Stimulated activated naive B cell treated with anti-CD40 and anti-IgM and Interleukin-4, amounts not matched to agents 10 μg/mL and 1 μg/mL and 100 μg/mL, for 72 hours (primary cell): ENCODE measurements at places on chromosomes 16 and 17.

- no peak for DNase-seq
Measured at GRCh38 chr16:19974607-19975006, 90.0 kb upstream of the GPRC5B start.

GRCh38 chr17:70128727-70129238, 40.5 kb upstream of the KCNJ2 start:
- DNase-seq: no peak

DNA sequence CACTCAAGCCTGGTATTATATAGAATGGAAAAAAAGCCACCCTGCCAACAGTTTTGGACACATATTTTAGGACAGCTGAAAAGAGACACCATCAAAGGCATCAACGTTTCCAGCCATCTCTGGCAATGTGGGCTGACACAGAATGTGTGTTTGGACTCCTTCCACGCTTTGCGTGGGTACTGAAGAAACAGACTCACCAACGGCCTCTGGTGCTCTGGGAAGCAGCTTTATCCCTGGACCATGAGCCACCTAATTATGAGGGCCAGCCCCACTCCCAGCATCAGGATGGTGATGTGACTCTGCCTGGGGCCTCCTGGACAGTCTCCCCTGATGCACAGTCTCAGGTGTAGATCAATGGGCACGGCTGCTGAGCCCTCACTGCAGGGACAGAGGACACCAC, 27.9 kb downstream of the CCDC57 start:
- no peak for DNase-seq

DNA sequence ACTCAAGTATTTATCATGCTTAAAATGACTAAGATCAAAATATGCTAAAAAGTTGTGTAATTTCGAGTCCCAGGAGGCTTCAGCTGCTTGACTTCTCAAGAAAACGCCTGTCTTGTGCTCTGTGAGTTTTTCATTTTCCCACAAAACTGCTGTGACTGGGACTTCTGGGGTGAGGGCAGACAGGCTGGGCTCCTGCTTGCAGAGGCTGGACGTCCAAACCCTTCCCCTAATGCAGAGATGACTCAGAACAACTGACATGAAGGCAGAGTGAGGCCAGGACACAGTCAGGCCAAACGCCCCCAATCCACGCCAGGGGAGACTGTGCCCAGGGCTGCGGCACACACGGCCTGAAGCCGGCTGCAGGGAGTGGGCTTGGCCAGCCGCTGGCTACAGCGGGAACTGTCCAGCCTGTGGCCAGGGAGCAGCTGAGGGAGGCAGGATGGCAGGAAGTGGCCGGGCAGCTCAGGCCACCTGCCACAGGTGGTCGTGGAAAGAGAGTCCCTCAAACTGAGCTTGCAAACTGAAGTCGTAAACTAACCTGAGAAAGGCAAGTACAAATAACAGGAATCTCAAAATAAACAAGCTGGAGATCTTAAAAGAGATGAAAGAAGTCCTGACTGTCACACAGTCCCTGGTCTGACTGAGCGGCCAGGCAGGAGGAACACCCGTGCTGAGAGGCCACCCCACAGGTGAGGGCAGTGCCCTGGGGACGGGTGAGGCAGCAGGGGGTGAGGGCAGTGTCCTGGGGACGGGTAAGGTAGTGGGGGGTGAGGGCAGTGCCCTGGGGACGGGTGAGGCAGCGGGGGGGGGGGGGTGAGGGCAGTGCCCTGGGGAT, 21.3 kb upstream of the HEXD start:
- no peak for DNase-seq

- DNase-seq: no peak
Measured at GRCh38 chr16:54936201-54936978, 5.7 kb downstream of the IRX5 start.

DNA sequence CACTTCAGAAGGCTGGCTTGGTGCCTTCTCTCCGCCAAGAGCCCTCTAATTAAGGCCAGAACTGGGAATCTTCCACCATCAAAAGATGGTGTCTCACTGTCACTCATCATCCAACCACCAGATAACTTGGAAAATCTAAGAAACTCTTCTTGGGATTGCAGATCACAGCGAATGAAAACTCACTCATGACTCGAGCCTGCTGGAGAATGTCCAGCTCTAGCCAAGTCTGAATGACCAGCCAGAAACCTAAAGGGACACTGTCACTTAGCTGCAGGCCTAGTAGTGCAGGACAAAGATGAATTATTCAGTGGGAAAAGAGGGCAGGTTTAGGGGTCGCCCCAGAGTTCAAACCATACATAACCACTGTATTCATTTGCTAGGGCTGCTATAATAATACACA, 107.8 kb downstream of the XYLT1 start:
- DNase-seq: no peak

GRCh38 chr17:66976781-66977201, 12.3 kb downstream of the CACNG4 start:
- DNase-seq: no peak

- DNase-seq: no peak
Measured at GRCh38 chr17:8012996-8013640, 10.7 kb downstream of the GUCY2D start.

GRCh38 chr16:21033704-21034103, 116.9 kb downstream of the DNAH3 start:
- DNase-seq: no peak

GRCh38 chr16:27677263-27677662, 127.3 kb downstream of the KATNIP start:
- no peak for DNase-seq

- DNase-seq: no peak
Measured at GRCh38 chr16:81720973-81721906, 57.9 kb upstream of the PLCG2 start.

- DNase-seq: no peak
Measured at GRCh38 chr16:57485091-57485915, 990 bp downstream of the DOK4 start.

GRCh38 chr16:56190048-56190676, 1.1 kb upstream of the GNAO1 start:
- no peak for DNase-seq

DNA sequence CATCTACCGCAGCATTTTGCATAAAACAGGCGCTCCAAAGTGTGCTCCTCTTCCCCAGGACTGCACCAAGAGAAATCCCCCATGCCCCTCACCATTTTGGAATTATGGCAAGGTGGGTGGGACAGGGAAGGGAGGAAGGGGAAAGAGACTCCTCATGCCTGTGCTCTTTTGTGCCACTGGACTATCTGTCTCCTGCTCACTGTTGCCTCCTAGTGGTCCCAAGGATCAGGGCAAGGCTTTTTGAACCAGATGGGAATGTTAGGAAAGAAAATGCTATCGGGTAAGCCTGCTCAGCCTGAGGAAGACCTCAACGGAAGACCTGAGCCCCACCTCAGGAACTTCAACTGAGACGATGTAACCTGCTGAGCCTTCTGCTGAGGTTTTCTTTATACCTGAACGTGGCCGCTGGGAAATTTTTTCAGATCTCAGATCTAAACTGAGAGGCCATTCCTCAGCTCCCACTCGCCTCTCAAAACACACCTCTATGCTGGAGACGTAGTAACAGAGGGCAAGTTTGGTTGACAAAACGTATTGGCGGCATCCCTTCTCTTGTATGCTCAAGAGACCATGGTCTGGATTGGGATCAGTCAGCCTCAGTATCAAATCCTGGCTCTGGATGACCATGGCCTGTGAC, 58.3 kb downstream of the SPACA3 start:
- peak; percentile 4 for DNase-seq

- DNase-seq: no peak
Measured at GRCh38 chr17:8393470-8394231, 4.0 kb downstream of the RNF222 start.

GRCh38 chr16:20364051-20364450, 11.5 kb upstream of the UMOD start:
- no peak for DNase-seq

DNA sequence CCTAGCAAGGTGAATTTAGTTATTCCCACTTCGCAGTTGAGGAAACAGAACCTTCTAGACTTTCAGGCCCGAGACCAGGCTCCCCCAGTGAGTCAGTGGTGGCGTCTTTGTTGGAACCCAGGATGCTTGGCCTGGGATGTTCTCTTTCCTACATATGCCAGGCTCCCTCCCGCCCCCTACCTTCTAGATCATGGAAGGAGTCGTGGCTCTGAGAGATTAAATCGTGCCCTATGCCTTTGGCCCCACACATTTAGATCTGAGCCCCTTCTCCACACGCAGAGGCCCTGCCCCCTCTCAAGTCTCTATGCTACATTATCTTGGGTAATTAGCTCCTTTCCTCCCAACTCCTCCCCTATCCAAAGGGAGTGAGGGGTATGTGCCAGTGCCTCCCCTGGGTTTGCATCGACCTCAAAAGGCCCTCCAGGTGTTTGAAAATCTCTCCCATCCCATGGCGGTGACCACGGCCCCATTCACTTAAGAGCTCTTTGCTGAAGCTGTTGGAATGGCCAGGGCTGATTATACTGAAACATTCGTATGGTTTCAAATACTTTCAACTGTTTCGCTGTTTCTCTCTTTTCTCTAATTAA, 3.0 kb downstream of the NGFR start:
- no peak for DNase-seq

DNA sequence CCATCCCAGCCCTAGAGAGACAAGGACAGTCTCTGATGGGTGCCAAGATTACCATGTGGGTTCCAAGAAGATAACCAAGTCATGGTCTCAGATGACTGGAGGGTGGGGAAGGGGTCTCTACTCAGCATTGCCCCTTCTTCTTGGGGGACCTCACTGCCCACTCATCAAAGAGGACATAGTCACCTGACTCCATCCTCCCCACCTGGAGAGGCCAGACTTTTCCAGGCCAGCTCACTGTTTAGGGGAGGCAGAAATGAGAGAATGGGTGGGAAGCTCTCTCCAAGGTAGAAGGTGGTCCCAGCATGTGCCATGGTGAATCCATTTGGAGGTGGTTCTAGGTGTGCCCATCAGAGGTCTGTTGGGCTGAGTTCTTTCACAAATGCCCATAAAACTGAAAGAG, 20.7 kb upstream of the IL21R start:
- DNase-seq: no peak

DNA sequence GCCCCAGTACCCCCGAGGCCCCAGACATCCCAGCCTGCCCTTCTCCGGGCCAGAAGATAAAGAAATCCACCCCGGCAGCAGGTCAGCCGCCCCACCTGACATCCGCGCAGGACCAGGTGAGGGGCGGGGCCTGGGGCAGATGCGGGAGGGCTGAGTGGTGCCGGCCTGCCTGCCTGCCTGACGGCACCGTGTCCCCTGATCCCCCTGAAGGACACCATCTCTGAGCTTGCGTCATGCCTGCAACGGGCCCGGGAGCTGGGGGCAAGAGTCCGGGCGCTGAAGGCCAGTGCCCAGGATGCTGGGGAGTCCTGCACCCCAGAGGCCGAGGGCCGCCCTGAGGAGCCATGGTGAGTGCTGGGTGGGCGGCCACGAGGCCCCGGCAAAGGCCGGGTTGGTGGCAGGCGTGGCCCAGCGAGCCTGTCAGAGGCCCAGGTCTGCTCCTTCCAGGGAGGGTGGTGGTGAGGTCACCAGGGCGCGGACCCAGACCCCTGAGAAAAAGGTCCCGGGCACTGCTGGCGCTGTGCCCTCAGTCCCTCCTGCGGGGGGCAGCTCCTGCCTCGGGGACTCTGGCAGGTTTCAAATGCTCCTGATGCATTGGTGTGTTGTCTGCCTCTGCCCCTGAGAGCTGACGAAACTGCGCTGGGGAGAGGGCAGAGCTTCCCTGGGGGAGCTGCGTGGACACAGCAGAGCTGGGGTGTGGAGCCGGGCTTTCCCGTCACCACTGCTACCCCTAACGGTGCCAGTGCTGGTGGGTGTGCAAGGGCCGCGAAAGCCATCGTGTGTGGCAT, 1.2 kb downstream of the CDT1 start:
- no peak for DNase-seq

GRCh38 chr17:58760248-58760647, 4.6 kb downstream of the PPM1E start:
- DNase-seq: no peak

DNA sequence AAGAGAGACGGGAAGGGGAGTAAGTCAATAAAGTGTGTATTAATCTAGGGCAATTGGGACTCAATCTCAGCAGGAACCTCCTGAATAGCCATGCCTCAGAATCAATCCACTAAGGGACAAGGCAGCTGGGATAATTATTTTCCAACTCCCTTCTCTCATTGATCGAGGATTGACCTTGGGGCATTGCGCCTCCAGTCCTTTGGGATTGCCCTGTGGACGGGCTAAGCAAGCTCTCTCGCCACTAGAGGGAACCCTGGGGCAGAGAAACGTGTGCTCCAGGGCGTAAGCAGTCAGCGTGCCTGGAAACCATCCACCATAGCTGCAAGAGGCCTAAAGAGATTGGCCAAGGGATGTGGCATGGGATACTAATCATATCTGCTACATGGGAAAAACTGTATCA, 53.9 kb upstream of the ERCC4 start:
- DNase-seq: no peak

GRCh38 chr16:65386672-65387071, 264.8 kb upstream of the CDH11 start:
- DNase-seq: no peak

- no peak for DNase-seq
Measured at GRCh38 chr16:86046667-86047270, 147.8 kb downstream of the IRF8 start.

DNA sequence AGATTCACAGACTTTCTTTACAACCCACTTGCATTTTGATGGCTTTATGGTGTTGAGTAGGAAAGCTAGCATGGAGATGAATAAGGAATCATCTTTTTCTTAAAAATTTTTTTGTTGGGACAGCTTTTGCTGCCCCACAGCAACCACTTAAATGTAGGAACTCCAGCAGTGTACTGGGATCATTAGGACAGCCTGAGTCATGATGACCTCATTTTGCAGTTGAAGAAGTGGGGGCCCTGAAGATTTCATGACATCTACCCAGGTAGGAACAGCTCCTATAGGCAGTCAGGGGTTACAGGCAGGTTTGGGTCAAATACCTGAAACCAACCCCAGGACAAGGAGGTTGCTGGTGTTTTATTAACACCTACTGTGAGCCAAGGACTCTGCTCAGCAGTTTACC, 2.1 kb downstream of the METTL22 start:
- DNase-seq: no peak

DNA sequence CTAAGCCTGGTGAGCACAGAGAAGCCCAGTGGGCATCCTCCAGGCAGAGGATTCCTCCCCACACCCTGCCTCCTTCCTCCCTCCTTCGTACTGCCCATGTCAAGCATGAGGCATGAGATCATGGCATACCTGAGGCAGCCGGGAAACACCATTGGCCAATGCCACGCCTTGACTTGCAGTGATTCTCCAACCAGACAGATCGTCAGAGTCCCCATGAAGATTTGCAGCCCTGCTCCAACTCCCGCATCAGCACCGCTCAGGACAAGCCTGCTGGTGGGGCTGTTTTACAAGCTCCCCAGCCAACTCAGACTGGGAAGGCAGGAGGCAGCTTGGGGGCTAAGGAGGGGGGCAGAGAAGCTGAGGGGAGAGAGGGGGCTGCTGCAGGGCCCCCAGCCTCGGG, 2.9 kb upstream of the KRT16 start:
- DNase-seq: no peak
